ENCODE measurements at places on chromosomes 7 and 10.

DNA sequence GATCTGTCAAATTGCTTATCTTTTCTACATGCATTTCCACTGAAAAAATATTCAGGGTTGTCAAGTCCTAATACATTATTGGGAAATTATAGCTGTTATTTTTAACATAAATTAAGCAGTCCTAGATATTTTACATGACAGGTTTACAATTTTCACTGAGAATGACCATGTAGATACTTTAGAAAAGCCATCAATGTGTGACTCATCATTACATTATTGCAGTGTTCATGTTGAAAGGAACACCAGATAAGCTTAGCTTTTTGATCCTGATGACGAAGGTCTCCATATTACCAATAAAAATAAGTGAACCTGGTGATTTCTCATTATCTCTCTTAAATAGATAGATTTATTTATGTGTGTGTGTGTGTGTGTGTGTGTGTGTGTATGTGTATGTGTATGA lies 529.5 kb upstream of the PCDH15 start:
- DNase-seq, result peak; percentile 18

DNA sequence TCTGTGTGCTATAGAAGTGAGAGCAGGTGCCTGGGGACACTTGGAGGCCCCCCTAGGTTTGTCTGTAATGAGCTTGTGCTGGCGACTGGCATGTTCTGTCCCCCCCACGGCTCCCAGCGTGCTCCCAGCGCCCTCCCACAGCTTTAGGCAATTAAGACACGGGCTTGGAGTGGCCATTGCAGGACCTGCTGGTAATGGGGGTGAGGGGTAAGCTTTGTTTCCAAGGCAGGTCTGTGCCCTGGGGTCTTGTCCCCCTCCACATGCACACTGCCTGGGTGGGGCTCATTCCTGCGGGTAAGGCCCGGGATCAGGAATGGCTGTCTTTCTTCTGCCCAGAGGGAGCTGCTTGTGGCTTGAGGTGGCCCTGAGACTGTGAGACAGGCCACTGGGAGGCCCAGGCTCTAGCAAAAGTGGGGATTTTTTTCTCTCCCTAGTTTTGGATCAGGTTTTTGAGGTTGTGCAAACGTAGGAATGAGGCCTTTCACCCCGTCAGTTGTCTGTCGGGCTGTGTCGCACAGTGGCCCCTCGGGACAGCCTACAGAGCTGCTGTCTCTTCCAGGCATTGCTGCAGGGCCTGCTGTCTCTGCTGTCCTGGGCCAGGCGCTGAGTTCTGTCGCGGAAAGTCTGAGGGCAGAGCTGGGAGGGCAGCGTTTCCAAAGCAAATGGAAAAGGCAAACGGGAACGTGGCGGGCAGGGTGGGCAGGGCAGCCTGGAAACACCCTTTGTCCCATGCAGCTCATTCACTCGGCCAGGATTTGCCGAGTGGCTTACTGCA lies 107.4 kb downstream of the LHPP start:
- no peak for DNase-seq

- no peak for DNase-seq
These were observed 59.4 kb upstream of the UCN3 start for GRCh38 chr10:5305374-5305773.

DNA sequence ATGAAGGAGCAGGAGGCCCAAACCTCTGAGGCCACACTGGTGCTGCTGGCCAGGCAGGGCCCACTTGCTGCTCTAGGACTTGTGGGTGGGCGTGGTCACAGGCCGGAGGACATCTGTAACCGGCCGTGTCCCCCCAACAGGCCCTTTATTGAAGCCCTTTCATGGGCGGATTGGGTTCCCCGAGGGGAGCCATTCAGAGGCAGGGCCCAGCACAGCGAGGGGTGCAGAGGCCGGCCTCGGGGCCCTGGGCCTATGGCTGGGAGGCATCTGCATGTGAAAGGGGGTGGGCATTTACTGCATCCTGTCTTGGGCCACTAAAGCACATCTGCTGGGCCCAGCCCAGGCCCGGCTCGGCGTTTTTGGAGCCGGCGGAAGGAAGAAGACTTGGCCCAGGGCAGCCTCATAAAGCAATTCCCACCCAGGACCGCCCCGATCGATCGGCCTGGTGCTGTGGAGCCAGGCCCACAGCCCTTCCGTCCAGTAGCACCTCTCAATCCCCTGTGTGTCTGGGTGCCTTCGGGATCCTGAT lies 8.4 kb downstream of the LHPP start:
- no peak for DNase-seq

DNA sequence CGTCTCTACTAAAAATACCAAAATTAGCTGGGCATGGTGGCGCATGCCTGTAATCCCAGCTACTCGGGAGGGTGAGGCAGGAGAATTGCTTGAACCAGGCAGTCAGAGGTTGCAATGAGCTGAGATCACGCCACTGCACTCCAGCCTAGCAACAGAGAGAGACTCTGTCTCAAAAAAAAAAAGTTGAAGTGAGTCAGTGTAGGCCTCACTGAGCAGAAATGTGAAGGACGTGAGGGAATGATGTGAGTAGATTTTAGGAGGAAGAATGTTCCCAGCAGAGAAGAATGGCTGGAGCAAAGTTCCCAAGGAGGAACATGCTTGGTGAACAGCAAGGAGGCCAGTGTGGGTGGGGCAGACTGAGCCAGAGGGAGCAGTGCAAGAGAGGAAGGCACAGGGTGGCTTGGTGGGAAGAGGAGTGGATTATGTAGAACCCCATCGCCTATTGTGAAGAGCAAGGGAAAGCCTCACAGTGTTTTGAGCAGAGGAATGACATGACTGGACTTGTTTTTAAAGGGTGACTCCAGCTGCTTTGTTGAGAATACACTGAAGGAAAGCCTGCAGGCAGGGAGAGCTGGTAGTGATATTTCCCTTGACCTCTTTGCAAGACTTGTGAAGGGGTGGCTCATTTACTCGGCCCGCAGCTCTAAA lies 708.7 kb downstream of the SUGCT start:
- peak; percentile 7 for DNase-seq

GRCh38 chr7:30252885-30253795 lies 31.3 kb upstream of the ZNRF2 start:
- no peak for DNase-seq

Measured in mesenchymal stem cell (in vitro differentiated cells and primary cell).